ENCODE measurements at places on chromosomes 4 and X.

GRCh38 chr4:94171616-94172015 is 36.0 kb upstream of the SMARCAD1 start:
- no peak for DNase-seq

- DNase-seq: peak; percentile 48
Observed at GRCh38 chrX:3638280-3638873, 75.1 kb downstream of the PRKX start.

GRCh38 chr4:118921786-118922185 is 33.1 kb downstream of the SYNPO2 start:
- no peak for DNase-seq

DNA sequence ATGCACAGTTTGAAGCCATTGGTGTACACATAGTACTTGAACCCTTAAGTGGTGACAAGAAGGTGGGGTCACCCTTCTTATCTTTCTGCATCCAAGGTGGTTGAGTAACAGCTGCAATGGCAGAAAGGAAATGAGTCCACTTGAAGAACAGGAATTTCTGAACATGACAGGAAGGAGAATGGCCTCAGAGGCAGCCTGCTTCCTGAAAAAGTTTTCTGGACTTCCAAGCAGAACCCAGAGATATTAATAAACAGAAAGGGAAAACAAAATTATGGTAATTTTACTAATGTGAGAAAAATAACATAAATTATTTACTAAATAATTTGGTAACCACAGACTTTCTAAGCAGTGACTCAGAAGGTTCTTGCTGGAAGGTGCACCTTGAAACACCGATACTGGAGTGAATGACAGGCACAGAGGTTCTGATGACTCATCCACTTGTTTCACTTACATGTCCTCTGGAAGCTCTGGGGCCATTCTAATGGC is 119.9 kb upstream of the HS3ST1 start:
- no peak for DNase-seq

GRCh38 chrX:12946406-12946805 is 28.5 kb upstream of the TMSB4X start:
- DNase-seq: no peak

GRCh38 chr4:184101711-184102110 is 116.0 kb downstream of the ENPP6 start:
- DNase-seq: no peak

- DNase-seq: no peak
Observed at GRCh38 chr4:185546335-185546734, 11.0 kb upstream of the PDLIM3 start.

DNA sequence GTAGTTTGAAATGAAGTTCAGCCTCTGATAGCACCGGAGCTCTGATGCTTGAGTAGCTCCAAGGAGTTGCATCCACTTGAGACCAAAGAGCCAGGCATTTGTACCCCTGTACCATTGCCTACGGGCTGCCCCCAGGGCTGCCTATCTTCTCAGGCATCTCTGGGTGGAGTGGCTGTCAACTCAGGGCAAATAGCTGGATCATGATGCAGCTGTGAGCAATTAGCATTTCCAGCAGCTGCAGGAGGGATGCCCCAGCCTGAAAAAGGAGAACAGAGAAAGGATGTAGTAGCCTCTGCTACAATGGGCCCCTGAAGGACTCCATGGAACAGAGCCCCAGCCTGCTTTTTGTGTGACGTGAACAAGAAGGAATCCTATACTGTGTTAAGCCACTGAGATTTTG is 492.6 kb downstream of the BCOR start:
- no peak for DNase-seq

DNA sequence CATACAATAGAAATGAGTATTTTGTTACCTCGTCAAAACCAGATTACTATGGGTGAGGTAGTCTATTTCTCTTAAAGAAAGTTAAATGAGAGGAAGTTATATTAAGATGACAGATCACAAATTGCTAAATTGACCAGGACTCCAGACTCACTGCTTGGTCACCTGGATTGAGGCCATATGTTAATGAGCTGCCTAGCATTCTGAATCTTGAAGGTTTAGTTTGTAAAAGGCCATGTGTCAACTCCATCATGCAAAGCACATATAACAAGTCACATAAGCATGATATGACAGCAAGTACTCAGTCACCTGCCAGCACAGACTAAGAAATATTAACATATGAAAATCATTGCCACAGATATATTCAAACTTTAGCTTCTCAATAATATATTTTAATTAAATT is 72.6 kb downstream of the EPHA5 start:
- no peak for DNase-seq

- DNase-seq: peak; percentile 100
Observed at GRCh38 chrX:318739-319578, at the start of gene GTPBP6. TSS of gene GTPBP6 (minus strand) at chrX:318796. CDS start at chrX:318787, 9 bp downstream.

DNA sequence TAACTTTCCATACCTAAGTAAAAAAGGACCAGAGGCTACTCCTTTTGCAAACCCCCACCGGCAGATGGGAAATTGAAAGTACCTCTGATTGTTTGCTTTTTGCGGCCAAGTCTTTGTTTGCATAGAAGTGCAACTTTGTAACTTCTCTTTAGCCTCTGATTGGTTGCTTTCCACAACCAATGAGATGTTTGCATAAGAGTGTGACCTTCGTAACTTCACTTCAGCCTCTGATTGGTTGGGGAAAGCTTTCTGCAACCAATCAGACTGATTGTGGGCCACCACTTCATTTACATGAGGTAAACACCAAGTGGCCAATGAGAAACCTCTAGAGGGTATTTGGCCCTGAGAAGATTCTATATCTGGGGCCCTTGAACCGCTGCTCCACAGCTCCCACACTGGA is 48.8 kb upstream of the PGRMC1 start:
- no peak for DNase-seq

DNA sequence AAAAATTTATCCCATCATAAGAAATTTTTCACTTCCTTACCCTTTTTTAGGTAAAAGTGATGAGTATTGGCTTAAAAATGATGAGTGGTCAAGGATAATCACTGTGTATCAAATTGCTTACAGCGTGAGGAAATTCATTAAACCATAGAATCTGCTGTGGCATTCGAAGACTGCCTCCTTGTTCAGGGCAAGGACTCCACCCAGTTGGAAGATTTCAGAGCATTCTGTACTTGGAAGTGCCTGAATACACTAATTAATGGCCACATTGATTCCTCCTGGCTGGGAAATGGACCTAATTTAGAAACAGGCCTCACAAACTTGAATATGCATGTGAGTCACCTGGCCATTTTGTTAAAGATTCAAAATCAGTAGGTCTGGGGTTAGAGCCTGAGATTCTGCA is 83.2 kb downstream of the HHIP start:
- DNase-seq: no peak

GRCh38 chrX:8358302-8358701 is 106.3 kb upstream of the VCX3B start:
- DNase-seq: no peak

GRCh38 chr4:185710487-185710995 is 101.5 kb downstream of the SORBS2 start:
- no peak for DNase-seq

- DNase-seq: no peak
Observed at GRCh38 chr4:1599026-1599481, 85.1 kb downstream of the FAM53A start.

DNA sequence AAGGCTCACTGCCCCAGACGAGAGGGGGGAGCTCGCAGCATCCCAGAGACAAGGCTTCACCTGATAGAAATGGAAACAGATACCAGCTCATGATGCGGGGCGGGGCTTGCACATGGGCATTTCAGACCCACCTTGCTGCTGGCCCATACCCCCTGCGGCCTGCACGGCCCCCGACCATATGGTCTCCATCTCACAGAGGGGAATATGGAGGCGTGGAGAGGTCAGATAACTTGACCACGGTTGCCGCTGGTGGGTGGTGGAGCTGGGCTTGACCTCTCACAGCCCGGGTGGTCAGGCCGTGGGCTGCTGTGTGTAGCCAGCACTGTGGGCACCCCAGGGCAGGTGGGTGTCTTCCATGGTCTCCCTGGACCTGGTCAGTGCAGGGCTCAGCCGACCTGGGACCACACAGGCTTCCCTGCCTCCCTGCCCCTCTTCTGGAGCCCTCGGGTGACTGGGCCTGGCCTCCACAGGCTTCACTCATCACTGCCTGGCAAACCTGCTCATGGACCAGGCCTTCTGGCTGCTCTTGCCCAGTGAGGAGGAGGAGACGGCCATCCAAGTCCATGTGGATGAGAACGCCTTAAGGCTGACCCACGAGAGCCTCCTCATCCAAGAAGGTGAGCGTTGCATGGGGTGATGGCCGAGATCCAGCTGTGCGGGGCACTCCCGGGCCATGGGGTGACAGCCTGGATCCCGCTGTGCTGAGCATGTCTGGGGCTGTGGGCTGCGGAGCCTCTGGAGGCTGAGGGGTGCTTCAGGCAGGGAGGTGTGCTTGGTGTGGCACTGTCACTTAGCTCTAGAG is 16.8 kb downstream of the SH3TC1 start:
- no peak for DNase-seq

DNA sequence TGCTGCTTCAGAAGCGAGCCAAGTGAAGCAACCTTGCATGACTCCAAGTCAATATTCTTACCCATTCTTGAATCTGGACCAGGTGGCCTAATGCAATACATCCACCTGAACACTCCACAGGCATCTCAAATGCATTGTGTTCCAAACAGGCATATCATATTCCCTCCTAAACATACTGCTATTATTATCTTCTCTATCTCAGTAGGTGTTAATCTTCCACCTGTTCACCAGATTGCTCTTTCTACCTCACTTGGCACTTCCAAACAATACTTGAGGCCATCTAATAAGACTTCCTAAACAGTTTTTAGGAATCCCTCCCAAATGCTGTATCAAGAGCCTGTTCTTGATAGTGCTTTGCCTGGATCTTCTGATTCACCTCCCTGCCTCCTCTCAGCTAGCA is 90.7 kb downstream of the GPRIN3 start:
- no peak for DNase-seq

GRCh38 chrX:18537524-18537923 is 112.1 kb downstream of the CDKL5 start:
- DNase-seq: no peak

DNA sequence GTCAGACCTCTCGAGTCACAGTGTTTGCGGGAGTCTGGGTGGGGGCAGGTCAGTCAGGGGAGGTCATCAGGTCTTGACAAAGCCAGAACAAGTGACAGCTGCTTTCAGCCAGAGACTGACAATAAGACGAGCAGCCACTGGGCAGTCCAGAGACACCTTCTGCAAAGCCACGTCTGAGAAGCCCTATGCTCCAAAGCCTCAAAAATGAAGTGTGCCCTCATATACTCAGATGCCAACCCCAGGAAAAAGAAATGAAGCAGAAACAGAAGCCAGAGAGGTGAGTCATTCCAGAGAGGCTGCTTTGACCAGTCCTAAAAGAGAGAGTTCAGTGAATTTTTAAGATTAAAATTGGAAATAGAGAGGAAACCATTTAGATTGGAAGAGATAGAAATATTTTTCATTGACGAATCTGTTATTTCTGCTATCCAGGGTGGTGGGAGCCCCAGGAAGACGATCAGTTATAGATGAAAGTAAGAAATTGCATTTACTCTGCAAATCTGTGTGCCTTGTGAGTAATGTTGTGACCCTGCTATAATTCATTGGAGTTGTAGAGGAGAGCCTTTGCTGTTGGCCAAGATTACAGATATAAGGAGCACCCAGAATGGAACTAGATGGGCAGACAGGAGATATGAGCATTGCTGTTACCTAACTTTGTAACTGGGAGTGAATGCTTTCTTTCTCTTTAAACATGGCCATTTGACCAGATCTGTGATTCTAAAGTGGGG is 77.9 kb downstream of the LRRC66 start:
- no peak for DNase-seq

GRCh38 chr4:123559955-123560871 is 163.6 kb downstream of the SPRY1 start:
- no peak for DNase-seq

GRCh38 chr4:74451214-74451661 is 6.3 kb downstream of the AREG start:
- no peak for DNase-seq

- no peak for DNase-seq
Observed at GRCh38 chr4:85778632-85779131, 303.7 kb downstream of the ARHGAP24 start.

DNA sequence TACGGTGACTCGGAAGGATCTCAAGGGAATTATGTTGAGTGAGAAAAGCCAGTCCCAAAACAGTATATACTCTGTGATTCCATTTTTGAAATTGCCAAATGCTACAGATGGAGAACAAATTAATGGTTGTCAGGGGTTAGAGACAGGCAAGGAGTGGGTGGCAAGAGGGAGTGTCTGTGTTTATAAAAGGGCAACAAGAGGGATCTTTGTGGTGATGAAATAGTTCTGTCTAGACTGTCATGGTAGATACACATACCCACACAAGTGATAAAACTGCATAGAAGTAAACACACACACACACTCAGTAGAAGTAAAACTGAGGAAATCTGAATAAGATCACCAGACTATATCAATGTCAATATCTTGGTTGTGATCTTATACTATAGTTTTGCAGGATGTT is 92.7 kb downstream of the CD99L2 start:
- no peak for DNase-seq

- DNase-seq: no peak
Observed at GRCh38 chr4:26788341-26788733, 72.3 kb upstream of the STIM2 start.

GRCh38 chrX:140765043-140765784 is 55.7 kb downstream of the LINC00632 start:
- no peak for DNase-seq

- no peak for DNase-seq
Observed at GRCh38 chrX:43314525-43314924, 341.6 kb upstream of the MAOA start.

- no peak for DNase-seq
Observed at GRCh38 chr4:6595897-6596537, 21.0 kb downstream of the MAN2B2 start.

GRCh38 chr4:87659247-87659931 is 9.3 kb downstream of the DMP1 start:
- DNase-seq: no peak

GRCh38 chr4:168604496-168605373 is 107.9 kb downstream of the PALLD start:
- DNase-seq: no peak

GRCh38 chrX:119871245-119871598 is 311 bp downstream of the RNF113A start:
- DNase-seq: no peak

DNA sequence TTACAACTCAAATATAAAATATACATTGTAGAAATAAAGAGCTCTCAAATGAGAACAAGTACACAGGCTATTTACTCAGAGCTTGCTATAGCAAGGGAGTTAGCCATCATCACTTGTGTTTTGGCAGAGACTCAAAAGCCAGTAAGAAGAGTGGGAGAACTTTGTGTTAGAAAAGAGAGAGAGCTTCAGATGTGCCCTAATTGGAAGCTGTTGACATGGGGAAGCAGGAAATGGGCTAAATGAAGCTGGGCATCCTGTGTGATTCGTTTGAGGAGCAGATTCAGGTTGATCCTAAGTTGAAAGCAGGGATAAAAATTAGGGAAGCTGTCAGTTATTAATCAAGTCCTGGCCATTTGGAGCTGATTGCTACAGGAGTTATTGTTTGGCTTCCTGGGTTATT is 207.4 kb upstream of the MAOA start:
- no peak for DNase-seq

GRCh38 chrX:122813876-122814275 is 370.2 kb upstream of the GRIA3 start:
- DNase-seq: no peak
